ENCODE measurements at places on chromosomes 2 and 18.

- DNase-seq, result no peak
These were observed 30.4 kb downstream of the CIB4 start for GRCh38 chr2:26610504-26611335.

GRCh38 chr2:64260817-64261216 lies 116.6 kb upstream of the PELI1 start:
- no peak for DNase-seq

GRCh38 chr18:76075777-76076176 lies 419.3 kb downstream of the ZNF516 start:
- DNase-seq, result no peak

- no peak for DNase-seq
These were observed 184.7 kb downstream of the SMAD7 start for GRCh38 chr18:48766026-48766425.

DNA sequence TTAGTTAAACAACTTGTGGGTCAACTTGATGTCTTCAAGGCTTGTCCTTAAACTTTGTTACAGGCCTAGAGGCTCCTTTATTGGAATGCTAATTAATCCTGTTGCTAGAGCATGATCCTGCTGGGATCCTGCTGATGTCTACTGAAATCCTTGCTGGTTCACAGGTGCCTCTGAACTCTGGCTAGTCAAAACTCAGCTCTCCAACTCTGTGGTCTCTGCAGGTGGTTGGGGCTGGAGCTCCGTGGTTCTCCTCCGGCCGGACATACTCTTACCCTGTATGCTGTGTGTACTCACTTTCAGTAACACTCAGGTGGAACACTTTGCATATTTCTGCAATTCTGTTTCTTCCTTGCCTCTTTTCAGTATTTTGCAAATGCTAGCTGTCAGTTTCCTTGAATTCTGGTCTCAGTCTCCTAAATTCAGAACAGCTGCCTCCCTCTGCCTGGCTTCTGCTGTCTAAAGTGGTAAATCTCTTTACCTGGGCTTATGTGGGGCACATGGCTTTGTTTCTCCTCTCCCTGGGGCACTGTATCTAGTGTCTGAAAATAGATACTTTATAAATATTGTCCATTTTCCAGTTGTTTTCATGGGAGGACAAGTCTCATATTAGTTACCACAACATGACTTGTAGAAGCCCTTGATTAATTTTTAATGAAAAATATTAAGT lies 113.0 kb downstream of the ATP9B start:
- no peak for DNase-seq

- no peak for DNase-seq
These were observed 99.5 kb downstream of the MAIP1 start for GRCh38 chr2:200054681-200055468.

GRCh38 chr2:147740211-147740927 lies 104.5 kb upstream of the ACVR2A start:
- DNase-seq, result no peak
